NCI-H226 (cell line): ENCODE measurements at places on chromosomes 7 and 10.

- DNase-seq, result no peak
Observed at GRCh38 chr7:133478591-133479135, 225.8 kb downstream of the EXOC4 start.

DNA sequence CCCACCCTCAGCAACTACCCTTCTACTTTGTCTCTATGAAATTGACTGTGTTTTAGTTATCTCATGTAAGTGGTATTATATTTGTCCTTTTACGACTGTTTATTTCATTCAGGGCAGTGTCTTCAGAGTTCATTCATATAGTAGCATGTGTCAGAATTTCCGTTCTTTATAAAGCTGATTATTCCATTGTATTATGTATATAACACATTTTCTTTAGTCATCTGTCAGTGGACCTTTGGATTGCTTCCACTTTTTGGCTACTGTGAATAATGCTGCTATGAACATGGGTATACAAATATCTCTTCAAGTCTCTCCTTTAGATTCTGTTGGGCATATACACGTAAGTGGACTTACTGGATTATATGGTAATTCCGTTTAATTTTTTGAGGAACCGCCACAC lies 14.5 kb downstream of the SLF2 start:
- DNase-seq, result no peak

DNA sequence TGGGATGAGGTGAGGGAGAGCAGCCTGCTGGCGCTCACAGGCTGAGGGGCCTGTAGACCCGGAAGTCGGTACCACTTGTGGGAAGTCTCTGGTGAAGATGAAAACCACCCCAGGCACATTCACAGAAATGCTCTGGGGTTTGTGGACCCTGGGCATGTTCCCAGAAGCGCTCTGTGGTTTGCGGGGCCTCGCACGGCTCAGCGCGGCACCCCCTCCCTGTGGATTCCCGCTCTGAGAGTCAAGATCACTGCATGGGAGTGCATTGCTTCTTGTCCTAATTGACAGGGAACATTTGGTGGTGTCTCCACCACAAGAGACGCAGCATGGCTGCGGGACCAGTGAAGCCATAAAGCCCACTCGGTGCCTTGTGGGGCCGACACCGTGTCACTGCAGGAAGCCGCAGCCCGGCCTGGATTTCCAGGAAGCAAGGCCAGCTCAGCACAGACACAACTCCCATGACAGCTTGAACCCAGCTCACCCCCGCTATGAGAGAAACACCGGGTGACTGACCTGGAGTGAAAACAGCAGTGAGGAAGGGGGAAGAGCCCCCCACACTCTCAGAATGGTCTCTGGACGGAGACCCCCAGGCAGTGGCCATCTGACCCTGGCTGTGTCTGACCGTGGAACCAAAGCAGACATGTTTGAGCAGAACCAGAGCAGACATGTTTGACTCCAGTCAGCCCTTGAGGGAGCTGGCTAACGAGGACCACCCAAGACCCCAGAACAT lies 157.2 kb downstream of the PTPRN2 start:
- no peak for DNase-seq

GRCh38 chr7:116443646-116444045 lies 55.9 kb upstream of the CAV2 start:
- DNase-seq, result no peak

GRCh38 chr7:27922907-27923641 lies 183.1 kb downstream of the TAX1BP1 start:
- no peak for DNase-seq

- no peak for DNase-seq
Observed at GRCh38 chr10:45091968-45092367, 91.2 kb downstream of the ZNF22 start.

DNA sequence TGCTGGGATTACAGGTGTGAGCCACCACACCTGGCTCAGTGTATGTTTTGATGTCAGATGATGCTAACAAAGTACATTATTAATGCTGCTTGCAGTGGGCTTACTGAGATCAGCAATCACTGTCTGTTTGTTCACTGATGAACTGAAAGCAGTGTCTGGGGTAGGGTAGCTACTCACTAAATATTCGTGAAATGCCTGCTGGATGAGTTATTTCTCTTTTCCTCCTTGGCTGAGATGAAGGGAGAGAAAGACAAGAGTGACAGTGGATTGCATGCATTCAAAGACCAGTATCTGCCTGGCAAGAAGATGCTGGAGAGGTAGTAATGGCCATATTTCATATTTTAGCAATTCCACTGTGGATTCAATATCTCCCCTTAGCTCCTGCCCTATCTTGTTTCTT lies 32.3 kb downstream of the FAM107B start:
- DNase-seq, result no peak

- DNase-seq, result peak; percentile 82
Observed at GRCh38 chr10:17655567-17656146, 11.7 kb downstream of the STAM start.

DNA sequence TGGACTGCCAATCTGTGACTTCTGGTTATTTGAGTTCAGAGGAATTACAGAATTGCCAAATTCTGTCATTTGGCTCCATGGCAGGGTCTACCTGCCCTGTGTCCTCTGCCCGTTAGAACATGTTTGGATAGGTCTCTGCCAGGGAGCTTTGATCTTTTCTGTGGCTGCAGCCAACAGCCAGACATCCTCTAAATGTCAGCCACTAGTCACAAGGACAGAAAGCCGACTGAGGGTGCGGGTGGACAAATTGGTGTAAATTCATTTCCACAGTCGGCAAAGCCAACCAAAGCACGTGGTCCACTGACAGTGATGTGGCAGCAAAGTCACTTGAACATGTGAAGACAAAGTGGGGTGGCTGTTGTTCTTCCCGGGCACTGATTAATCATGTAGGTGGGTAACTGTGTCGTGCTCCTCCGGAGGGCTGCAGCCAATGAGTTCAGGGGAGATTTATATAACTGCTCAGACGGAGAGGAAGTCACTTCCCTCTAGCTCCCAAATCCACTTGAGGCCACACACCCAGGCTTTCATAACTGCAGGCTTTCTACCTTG lies 26.7 kb upstream of the CAMK1D start:
- DNase-seq, result no peak

- peak; percentile 26 for DNase-seq
Observed at GRCh38 chr7:32023376-32023775, 46.8 kb downstream of the PDE1C start.

DNA sequence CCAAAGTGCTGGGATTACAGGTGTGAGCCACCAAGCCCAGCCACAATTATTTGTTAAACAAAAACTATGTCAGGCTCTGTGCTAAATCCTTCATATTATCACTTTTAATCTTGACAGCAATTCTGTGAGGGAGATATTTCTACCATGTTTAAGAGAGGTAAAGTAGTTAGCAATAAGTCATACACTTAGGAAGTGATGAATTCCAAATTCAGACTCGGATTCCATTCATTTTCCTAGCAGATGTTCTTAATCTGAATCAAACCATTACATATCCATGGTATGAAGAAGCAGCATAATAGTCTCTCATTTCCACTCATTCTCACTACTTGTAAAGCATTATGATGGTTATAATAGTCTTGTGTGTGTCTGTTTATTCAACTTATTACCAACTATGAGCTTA lies 2.9 kb upstream of the CD36 start:
- no peak for DNase-seq

DNA sequence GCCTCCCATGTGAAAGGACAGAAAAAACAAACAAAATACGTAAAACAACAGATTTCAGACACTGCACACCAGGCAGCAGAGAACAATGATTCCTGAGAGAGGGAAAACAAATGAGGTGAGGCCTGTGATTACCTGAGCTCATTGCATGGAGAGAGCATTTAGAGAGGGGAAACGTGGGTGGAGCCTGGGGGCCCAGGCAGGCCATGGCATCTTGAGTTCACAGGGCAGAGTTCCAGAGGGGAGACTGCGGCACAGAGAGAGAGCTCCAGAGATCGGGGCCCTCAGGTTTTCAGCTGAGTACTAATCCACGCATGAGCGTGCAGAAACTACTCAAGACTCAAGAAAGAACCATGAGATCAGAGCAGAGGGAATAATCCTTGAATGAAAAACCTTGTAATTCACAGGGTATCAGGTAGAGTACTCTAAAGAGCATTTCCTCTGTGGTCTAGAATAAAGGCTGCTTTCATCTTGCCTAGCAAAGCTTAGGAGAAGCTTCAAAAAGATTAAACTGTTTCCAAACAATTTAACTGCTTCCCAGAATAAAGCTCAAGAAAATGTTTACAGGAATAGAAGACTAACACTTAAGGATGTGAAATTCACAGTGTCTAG lies 46.6 kb upstream of the ARHGAP12 start:
- DNase-seq, result no peak

GRCh38 chr7:86786376-86786775 lies 142.7 kb downstream of the GRM3 start:
- no peak for DNase-seq

DNA sequence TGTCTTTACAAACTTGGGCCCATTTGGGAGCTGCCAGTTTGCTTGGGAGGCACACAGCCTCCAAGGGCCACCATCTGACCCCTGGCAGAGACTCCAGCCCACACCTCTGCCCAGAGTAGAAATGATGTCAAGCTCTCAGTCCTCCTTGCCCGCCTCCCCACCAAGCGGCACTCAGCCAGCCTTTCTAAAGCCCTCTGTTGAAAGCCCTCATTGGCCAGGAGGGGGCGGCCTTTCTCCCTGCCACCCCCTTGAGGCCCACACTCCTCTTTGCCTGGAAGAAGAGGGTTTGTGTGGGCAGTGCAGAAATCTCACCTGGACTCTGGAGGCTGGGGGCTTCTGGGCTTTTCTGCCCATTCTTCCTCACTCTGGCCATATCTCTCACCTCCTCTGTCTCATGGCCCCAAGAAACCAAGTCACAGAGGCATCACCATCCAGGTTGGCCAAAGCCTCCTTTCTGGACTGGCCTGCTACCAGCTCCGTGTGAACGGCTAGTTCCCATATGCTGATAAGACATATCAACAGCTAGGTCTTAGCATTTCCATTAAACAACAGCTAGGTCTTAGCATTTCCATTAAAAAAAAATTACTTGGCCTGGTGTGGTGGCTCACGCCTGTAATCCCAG lies 36.1 kb downstream of the UBTD1 start:
- DNase-seq, result no peak

DNA sequence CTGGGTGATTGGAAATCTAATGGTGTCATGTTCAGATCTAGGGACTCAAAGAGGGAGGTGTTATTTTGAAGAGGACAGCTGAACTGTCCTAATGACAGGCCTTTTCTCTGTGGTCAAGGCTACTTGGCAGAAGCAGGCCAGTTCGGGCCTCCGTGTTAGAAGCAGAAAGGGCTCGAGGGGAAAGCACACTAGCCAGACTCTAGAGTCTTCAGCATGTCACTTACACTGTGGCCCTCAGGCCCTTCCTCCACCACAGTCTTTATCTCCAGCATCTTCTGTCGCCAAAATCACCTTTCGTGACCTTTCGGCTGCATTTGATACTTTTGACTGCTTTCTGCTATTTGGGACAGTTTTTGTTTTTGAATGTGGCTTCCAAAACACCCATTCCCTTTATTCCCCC lies 123.3 kb downstream of the CNNM2 start:
- DNase-seq, result no peak

DNA sequence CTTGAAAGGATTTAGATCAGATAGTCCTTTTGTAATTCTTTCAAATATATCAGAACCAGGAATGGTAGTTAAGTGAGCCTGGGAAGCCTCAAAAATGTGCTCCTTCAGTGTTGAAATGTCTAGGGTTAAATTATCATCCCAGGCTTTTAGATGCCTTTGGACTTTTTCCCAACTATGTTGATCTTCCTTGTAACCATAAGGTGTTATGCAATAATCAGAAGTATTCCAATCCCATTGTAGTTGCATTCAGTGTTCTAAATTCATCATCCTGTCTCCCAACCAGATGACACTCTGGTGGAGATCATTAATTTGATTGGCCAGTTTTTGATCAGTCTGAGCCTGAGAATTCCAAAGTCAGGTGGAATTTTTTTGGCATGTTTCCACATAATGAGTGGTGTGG lies 35.1 kb upstream of the AKR1C2 start:
- DNase-seq, result no peak

DNA sequence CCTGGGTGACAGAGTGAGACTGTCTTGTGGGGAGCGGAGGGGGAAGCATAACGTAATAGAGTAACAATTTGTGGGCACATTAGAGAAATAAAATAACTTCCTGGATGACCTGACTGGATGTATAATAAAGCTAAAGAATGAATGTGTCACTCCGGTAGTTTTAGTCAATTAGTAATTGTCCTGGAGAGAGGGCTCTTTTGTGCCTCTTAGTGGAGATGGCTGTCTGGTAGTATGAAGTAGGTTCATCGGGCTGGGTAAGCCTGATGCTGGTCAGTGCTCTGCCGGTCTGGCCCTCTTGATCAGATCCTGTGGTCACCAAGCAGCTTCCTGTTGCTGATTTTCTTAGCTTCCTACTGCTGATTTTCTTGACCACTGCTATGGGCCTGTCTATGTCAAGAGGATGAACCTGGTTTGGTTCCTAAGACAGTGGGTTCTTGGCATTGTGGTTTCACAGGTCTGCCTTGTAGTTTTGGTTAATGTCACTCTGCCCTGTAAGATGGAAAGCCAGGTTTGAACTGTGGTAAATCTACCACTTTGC lies 34.1 kb downstream of the ZRANB1 start:
- DNase-seq, result no peak

DNA sequence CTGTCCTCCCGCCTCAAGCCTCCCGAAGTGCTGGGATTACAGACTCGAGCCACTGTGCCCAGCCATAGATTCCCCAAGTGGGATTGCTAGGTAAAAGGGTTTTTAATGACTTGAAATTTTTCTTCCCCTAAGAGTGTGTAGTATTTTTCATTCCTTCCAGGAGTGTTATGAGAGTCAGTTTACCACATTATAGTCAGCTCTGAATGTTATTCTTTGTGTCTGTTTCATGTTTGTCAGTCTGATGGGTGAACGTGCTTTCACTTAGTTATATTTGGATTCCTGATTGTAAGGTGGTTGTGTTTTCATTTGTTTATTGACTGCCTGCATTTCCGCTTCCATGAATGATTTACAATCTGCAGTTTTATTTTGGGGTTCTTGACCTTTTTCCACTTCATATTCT lies 6.3 kb downstream of the ZNF212 start:
- DNase-seq, result no peak

GRCh38 chr7:98753989-98754479 lies 115.8 kb downstream of the TMEM130 start:
- DNase-seq, result no peak

DNA sequence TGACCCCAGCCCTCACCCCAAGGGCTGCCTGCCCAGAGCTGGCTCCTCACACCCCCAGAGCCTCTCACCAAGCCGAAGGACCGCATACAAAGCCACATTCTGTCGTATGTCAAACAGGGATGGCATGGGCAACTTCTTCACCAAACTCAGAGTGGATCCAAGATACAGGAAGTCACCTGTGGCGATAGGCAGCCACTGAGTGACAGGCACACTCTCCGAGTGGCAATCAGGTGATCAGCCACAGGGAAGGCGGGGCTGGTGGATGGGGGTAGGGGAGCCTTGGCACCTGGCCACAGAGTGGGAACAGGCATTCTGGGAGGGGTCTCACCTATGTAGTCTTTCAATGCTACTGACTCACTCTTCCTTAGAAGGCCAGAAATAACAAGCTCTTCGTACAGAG lies 7.1 kb upstream of the ASB10 start:
- no peak for DNase-seq
